AG09309 (cell line): ENCODE measurements at places on chromosomes 6 and 20.

DNA sequence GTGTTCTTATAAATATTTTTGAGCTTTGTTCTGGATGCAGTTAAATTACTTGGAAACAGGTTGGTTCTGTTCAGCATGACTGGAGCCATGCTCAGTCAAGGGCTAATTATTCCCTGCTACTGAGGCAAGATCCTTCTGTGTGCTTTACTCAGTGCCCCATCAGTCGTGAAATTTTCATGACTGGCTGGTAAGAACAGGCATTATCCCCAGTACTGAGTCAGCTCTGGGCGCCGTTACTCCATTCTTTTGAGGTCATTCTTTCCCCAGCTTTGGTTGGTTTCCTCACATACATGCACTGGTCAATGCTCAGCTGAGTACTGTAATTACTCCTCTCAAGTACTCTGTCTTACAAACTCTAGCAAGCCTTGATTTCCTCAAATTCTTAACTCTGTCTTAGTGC is 71.3 kb downstream of the CDKAL1 start:
- DNase-seq: peak; percentile 51

- DNase-seq: no peak
Measured at GRCh38 chr20:24742436-24742835, 206.6 kb upstream of the CST7 start.

GRCh38 chr20:34311118-34312023 is 8.2 kb upstream of the AHCY start:
- no peak for DNase-seq

- DNase-seq: no peak
Measured at GRCh38 chr20:38806855-38807655, 1.6 kb downstream of the PPP1R16B start.

DNA sequence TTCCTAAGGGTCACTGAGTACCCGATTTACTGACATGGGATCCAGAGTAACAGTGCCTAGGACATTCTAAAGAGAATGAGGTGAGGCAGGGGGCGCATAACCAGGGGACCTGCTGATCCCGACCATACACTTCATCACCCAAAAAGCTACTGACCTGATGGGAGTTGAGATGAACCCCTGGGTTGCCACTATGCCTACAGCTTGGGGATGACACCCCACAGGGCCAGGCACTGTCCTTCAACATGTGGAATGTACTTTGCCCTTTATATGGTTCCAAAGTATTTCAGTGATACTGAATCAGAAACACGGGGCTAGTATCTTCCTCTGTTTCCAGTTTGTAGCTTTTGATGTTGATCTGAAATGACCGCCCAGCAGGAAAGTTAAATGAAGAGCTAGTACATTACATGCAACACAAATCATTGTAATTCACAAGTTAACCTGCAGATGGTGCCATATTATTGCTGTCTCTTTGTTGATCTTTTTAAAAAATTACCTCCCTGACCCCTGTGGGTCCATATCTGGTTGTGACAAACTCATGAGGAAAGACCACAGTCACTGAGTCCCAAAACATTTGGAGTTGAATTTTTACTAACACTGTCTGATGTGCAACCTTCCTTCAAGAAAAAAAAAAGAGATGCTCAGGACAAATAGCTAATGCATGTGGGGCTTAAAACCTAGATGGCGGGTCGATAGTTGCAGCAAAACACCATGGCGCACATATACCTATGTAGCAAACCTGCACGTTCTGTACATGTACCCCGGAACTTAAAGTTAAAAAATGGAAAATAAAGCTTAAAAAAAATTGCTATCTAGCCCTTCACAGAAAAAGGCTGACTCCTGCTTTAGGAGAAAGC is 42.7 kb upstream of the GCNT2 start:
- no peak for DNase-seq

- no peak for DNase-seq
Measured at GRCh38 chr20:11080010-11080409, 406.2 kb upstream of the JAG1 start.

DNA sequence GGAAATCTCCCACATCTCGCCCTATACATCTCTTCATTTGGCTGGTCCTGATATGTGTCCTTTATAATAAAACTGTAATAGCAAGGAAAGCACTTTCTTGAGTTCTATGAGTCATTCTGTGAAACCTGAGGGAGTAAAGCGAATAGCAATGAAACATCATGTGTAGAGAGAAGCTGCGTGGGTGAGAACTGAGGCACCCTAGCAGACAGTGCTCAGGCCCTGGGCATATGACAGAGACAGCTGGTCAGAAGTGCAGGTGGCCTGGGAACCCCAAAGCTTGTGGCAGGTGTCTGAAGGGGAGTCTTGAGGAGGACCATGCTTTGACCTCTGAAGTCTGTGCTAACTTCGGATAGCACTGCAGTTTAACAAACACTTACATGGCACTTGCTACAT is 1.3 kb upstream of the BLOC1S5 start:
- DNase-seq: no peak

- no peak for DNase-seq
Measured at GRCh38 chr6:111337829-111338236, 145.2 kb downstream of the REV3L start.

- peak; percentile 66 for DNase-seq
Measured at GRCh38 chr20:11807054-11808048, 110.3 kb upstream of the BTBD3 start.
